T-helper 9 cell (primary cell): ENCODE measurements at places on chromosomes 4 and X.

- DNase-seq = no peak
These were observed 142.3 kb downstream of the ARHGAP24 start for GRCh38 chr4:85617202-85617601.

- DNase-seq = no peak
These were observed at the start of gene TRO for GRCh38 chrX:54920610-54921426. TSS of gene TRO (plus strand) at chrX:54920824. CDS start at chrX:54922247, 1,423 bp downstream.

GRCh38 chrX:39894683-39895082 lies 203.1 kb downstream of the BCOR start:
- no peak for DNase-seq

- no peak for DNase-seq
These were observed 54.1 kb upstream of the GEMIN8 start for GRCh38 chrX:14083783-14084182.

- no peak for DNase-seq
These were observed 42.4 kb downstream of the EVC start for GRCh38 chr4:5753366-5753765.

DNA sequence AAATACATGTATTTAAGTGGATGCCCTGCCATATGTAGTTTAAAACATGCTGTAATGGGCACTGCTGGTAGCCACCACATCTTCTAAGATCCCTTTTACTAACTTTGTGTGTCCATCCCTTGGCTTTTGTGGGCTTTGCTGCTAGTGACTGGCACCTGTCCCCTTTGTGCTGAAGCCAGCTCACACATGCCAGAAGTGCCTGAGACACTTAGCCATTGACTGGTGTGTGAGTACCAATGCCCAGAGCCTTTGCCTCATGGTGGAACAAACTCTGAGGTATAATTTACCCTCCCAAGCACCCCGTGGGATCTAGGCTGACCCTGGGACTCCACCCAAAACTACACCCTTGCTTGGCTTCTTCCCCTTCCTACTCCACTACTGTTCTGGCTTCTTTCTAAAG lies 33.0 kb downstream of the ARHGAP6 start:
- no peak for DNase-seq

DNA sequence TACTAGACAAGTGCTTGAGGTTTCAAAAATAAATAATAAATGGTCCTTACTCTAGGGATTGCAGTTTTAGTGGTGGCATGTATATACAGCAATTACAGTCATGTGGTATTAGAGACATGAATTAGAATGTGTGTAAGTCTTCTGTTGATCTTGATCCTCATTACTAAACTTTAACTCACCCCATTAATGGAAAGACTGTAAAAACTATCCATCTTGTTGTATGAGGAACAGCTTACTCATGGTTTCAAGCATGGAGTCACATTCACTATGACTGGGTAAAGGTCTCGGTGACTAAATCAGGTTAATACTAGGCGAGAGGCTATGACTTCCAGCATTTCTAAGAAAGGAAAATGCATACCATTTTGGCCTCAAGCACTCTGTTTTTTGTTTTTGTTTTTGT lies 107.0 kb upstream of the HPGD start:
- DNase-seq = no peak

DNA sequence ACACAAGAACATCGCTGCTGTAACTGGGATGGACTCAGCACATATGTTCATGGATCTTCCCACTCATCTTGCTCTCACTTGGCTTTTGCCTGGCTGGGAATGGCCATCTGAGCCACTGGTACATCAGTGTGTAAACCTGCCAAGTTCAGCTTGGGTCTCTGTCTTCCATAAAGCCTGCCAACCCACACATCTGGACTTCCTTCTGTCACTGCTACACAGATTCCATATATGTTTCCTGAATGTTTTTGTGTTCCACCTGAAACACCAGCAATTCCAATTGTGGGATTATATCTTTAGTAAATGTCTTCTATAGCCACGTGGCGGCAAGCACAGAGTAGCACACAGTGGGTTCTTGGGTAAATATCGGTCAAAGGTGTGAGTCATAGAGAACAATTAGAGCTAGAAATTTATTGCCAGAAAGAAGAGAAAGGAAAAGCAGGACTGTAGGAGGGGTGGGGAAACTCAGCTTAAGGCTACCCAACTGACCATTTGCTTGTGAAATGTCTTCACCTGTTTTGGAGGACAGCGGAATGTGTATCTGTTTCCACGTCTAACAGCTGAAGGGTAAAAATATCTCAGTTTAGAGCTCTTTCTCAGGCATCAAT lies 125.9 kb downstream of the MFAP3L start:
- no peak for DNase-seq

GRCh38 chr4:173707658-173708419 lies 177.8 kb upstream of the HAND2 start:
- no peak for DNase-seq

DNA sequence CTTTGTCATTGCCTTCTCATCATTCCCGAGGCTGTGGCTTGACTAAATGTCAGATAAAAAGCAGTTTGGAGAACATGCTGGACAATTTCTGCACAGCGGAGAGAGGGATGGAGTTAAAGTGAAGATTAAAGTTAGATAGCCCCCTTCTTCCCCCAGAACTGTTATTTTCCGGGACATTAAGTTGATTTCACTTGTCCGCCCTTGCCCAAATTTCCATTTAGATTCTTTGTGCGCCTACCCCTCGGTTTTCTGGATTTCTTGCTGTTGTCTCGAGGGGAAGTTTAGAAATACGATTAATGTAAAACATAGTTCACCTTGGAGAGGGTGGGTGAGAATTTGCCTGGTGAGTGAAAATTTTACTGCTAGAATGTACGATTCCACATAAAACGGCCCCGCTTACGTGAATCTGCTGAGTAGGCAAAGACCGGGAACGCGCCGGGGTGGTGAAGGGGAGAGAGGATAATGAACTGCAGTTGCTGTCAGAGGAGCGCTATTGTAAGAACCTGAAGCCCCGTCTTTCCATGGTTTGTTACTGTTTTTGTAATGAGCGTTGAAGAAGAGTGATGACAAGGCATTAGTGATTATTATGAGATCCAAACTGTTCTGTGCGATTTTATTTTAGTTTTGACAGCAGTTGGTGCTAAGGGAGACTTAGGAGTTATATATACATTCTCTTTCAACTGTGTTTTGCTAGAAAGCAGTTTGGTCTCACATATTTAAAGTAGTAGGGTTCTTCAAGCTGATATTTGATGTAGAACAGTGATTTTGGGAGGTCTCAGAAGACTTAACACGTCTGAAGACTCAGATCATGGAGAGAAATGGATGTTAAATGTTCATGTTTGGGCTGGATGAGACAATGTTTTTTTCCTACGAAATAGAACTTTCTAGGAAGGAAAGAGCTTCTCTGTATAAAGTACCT lies 73.0 kb downstream of the AFF1 start:
- DNase-seq = peak; percentile 25

- DNase-seq = no peak
These were observed 454.2 kb downstream of the GRIA2 start for GRCh38 chr4:157674699-157675098.

DNA sequence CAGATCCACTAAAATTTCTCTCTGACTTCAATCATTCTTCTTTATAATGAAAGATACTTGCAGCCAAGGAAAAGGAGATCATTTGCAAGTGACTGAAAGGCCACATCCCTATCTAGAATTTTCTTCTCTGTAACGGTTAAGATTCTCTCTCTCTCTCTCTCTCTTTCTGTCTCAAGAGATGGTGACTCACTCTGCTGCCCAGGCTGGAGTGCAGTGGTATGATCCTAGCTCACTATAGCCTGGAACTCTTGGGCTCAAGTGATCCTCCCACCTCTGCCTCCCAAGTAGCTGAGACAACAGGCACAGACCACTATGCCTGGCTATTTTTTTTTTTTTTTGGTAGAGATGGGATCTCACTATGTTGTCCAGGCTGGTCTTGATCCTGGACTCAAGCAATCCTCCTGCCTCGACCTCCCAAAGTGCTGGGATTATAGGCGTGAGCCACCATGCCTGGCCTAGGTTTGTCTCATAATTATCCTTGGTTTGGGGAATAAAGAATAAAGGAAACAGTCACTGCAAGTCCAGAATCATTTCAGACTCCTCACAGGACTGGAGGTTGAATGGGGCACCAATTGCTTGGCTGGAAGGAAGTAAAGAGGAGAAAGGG lies 33.3 kb upstream of the GALNT7 start:
- DNase-seq = no peak

DNA sequence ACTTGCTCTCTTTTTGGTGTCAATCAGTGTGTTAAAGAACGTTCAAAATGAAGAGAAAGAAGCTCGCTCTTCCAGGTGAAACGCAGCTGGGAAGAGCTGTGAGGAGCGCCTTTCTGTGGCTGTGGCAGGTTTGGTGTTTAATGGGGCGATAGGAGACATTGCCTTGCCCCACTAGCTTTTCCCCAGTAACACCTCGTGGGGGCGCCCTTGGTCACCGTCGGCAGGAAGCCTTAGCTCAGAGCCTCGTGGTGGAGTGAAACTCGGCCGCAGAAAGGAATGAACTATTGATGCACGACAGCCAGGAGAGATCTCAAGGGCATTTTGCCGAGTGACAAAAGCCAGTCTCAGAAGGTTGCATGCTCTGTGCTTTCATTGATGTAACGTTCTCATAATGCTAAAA lies 65.1 kb downstream of the GPR143 start:
- DNase-seq = no peak

- no peak for DNase-seq
These were observed 635.9 kb upstream of the FRG1 start for GRCh38 chr4:189304809-189305208.

DNA sequence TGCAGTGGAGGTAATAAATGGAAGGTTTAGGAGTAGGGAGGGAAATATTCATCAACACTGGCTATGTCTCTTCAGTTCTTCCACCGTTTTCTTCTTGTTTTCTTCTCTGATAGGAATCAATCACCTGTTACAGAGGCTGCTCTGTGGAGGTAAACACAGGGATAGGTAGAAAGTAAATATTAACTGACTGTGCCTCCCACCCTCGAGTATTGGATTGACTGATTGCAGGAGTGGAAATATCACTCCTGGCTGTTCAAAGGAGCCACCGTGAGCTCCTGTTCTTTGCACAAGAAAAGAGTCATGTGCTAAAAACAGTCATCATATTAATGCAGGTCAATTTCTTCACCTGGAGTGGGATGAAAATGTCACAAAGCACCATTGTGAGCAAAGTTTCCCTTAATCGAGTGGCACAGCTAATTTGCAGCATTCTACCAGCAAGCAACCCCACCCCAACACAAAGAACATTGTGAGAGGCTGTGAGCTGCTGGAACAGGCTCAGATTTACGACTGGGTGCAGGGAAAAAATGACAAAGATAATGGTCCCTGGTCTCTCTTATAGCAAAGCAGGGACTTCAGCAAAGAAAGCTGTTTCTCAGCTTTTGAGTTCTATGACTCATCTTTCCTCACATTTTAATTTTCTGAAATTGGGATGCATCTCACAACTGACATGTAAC lies 113.7 kb upstream of the TSPAN5 start:
- no peak for DNase-seq

DNA sequence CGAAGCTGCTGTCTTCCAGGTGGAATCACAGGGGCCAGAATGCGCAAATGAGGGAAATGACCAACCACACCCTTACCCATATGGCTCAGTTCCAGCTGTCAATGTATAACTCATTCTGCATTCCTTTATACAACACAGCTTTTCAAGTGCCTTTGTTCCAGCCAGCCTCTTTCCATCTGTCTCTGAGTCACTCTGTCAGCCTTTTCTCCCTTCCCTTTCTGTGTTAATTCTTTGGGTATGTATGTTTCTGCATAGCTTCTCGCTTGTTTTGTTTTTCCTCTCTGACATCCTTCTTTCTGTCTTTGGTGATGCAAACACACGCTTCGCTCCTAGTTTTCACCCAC lies 54.5 kb downstream of the RS1 start:
- DNase-seq = no peak

DNA sequence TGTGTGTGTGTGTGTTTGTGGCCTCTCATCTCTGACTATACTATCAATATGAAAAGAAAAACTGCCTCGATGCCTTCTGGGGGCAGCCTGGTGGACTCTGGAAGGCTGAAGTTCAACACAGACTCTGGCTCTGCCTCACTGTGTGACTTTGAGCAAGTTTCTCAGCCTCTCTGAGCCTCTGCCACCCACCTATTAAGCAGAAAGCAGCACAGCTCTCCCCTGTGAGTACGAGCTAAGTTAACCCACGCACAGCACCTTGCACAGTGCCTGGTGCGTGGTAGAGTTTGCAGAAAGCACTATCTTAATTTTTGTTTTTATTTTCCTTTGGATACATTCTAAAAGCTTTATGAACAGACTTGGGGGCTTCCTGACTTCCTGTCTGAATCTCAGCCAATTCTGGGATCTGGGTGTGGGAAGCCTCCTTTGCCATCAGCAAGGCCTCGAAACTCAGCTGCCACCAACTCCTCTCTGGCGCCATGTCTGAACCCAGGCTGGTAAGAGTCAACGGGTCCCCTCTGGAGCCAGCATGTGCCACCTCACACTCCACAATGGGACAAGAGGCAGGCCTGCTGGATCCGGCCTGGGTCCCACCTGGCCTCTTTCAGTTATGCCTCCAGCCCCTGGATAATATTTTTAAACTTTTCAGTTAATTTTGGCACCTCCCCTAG lies 57.3 kb downstream of the JAKMIP1 start:
- no peak for DNase-seq
